ENCODE measurements at places on chromosomes 13 and 19.

DNA sequence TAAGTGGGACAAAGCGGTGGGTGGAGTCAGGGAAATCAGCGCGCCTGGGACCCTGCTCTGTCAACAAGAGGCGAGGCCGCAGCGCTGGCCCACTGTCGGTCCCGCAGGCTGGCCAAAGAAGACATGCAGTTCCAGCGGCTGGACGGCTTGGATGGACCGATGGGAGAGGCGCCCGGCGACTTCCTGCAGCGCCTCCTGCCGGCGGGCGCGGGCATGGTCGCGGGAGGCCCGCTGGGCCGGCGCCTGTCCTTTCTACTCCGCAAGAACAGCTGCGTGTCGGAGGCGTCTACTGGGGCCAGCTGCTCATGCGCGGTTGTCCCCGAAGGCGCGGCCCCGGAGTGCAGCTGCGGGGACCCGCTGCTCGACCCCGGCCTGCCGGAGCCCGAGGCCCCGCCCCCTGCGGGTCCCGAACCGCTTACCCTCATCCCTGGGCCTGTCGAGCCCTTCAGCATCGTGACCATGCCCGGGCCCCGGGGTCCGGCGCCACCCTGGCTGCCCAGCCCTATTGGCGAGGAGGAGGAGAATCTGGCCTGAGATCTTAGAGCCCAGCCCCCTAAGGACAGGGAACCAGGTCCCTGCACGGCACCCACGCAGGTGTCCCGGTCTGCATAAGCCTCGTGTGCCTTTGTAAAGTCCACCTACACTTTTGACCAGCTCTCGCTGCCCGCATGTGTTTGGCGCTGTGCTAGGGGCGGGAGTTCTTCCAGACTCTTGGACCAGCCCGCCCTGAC lies 6.1 kb downstream of the BEST2 start:
- DNase-seq: peak; percentile 79

- DNase-seq: peak; percentile 17
Measured at GRCh38 chr13:97125810-97126738, 96.1 kb upstream of the MBNL2 start.

DNA sequence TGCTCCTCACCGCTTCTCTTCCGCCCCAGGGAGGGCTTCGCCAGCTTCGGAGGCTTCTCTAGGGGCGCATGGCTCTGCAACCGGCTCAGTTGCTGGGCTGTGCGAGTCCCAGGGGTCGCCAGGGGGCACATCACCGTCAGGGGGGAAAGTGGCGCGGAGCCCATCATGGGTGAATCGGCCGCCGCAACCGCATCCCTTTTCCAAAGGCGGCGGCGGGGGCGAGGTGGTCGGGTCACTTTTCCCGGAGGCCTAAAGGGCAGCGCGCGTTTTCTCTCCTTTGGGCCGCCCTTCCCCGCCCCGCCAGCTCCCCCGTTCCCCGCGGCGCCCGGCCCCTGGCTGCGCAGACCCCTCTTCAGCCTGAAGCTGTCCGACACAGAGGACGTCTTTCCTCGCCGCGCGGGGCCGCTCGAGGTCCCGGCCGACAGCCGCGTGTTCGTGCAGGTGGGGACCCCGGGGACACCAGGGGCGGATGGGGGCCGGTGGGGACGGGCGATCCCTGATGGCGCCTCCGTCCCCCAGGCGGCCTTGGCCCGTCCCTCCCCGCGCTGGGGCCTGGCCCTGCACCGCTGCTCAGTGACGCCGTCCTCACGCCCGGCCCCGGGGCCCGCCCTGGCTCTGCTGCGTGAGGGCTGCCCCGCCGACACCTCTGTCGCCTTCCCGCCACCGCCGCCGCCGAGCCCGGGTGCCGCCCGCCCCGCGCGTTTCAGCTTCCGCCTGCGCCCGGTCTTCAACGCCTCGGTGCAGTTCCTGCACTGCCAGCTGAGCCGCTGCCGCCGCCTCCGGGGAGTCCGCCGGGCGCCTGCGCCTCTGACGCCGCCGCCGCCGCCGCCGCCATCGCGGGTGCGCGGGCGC lies 1.7 kb downstream of the TGFBR3L start:
- DNase-seq: peak; percentile 60

DNA sequence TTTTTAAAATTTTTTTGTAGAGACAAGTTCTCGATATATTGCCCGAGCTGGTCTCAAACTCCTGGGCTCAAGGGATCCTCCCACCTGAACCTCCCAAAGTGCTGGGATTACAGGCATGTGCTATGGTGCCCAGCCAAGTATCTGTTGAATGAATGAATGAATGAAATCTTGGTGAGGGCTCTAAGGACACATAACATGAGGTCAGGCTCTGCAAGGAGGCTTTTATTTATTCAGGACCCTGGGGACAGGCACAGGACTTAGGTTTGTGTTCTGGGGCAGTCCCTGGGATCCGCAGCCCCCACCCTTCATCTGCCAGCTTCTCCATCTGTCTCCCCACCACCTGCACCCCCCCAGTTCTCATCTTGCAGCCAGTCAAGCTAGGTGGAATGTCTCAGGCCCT lies 4.6 kb downstream of the PTGIR start:
- no peak for DNase-seq

GRCh38 chr19:35879770-35880317 lies 11.5 kb downstream of the APLP1 start:
- DNase-seq: peak; percentile 91

DNA sequence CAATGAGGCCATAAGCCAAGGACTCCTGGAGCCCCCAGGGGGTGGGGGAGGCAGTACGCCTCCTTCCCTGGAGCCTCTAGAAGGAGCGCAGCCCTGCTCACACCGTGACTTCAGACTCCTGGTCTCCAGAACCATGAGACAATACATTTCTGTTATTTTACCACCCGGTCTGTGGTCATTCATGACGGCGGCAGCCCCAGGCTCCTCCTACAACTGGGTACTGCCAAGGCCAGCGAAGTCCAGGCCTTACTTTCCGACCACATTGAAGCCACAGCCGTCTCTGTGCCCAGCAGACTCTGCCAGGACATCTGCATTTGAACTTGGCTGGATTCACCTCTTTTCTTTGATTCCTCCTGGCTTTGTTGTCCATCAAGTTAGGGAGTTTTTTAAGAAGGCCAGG lies 10.5 kb downstream of the GNG7 start:
- no peak for DNase-seq

- DNase-seq: no peak
Measured at GRCh38 chr13:79866436-79866835, 385.5 kb downstream of the NDFIP2 start.

- DNase-seq: peak; percentile 4
Measured at GRCh38 chr13:75760131-75761021, 124.2 kb downstream of the LMO7 start.

GRCh38 chr19:15529774-15530372 lies 21.5 kb downstream of the CYP4F22 start:
- no peak for DNase-seq

DNA sequence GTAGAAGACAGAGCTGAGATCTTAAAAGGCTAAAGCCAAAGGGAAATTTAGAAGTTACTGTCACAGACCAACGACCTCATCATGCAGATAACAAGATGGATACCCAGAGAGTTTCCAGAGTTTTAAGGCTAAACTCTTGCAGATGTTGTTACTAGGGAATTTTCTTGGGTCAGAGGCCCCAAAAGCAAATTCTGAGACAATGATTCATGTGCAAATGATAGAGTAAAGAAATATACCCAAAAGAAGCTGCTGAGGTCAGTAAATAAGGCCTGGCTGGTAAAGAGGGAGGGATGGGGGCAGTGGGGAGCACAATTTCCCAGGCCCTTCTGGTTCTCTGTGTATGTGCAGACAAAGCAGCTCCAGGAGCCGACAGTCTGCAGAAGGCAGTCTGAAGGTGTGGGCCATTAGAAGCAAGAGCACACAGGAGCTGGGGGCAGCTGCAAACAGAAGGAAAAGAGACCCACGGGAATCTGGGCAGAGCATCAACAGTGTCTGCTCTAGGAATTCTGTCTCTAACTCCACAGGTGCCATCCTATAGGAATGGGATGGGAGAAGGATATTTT lies 330.8 kb downstream of the TBC1D4 start:
- no peak for DNase-seq

- no peak for DNase-seq
Measured at GRCh38 chr19:6440905-6441304, 7.3 kb upstream of the SLC25A41 start.

GRCh38 chr13:112067116-112067741 lies at the start of gene SOX1:
Gene SOX1 (plus strand): TSS chr13:112067149. CDS start chr13:112067659, 510 bp downstream.
- DNase-seq: no peak

GRCh38 chr19:46211201-46211881 lies 18.2 kb upstream of the IGFL1 start:
- no peak for DNase-seq

DNA sequence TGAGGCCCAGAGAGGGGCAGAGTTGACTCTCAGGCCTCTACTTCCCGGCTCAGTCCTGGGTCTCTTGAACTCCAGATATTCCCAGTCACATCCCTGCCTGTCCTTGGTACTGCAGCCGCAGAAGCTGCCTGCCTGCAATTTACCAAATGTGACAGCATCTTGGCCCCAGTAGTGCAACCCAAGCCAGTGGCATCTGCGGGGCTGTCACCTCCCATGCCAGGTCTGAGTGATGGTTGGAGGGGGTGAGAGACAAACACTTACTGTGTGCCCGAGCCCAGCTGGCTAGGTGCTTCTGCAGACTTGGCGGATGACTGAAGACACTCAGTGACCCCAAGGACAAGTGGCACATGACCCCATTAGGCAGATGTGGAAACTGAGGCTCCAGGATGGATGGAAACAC lies 18.4 kb downstream of the ZNRF4 start:
- no peak for DNase-seq

DNA sequence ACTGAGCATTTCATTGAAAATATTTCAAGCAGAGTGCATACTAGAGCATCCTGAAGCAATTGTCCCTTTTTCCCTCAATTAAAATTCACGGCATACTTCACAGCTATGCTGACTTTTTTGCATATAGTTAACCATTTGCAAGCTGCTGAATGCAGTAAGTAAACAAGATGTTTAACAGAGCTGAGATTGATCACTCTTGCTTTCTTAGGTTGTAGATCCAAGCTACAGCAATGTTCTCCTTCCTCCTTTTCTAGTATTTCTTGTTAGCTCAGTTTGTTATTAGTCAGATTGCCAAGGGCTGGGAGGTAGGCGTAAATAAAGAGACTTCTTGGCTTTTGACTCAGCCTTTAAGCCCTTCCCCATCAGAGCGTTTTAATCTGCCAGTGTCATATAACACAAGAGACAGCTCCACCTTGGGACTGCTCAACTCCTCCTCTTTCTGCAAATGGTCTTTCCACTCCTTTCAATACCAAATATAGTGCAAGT lies at the start of gene SLITRK6:
Gene SLITRK6, minus strand, starts transcription at position 323 of the 486 bp plus-strand sequence. CDS start 2,911 bp downstream, outside the sequence.
- DNase-seq: no peak

DNA sequence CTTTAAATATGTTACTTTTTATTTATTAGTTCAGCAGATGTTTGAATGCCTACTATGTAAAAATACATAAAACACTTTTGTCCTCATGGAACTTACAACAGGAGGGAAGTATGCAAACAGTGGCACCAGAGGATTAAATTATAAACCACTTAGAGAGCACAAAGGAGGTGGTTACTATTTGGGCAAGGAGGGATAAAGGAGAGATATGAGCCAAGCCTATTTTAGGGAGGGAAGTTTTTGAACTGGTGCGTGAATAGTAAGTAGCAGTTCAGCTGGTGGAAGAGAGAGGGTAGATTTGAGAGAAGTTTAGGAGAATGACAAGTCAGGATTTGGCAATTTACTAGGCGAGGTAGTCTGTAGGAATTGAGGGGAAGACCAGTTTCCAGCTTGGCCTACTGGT lies 8.6 kb downstream of the AKAP11 start:
- no peak for DNase-seq

DNA sequence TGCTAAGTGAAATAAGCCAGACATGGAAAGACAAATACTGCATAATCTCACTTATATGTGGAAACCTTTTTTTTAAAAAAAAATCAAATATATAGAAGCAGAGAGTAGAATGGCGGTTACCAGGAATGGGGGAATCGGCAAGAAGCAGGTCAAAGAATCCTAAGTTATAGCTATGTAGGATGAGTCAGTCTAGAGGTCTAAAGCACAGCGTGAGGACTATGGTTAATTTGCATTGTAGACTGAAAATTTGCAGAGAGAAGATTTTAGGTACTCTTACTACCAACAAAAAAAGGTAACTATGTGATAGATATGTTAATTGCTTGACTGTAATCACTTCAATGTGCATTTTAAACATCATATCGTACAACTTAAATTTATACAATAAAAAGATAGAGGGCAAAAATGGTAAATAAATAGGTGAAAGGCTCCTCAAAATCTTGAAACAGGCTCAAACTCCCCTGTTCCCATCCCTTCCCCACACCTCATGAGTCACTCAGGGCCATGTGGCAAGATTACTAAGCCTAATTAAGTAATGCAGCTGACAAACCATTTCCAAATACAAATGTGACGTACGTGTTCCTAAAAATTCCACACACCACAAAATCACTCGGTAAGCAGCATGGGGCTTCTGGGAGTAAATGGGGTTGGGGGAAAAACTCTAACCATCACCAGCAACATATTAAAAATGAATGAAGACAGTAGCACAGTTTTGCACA lies 159.0 kb downstream of the USP12 start:
- no peak for DNase-seq

GRCh38 chr13:88896466-88896865 lies 1225.3 kb downstream of the SLITRK5 start:
- DNase-seq: no peak

DNA sequence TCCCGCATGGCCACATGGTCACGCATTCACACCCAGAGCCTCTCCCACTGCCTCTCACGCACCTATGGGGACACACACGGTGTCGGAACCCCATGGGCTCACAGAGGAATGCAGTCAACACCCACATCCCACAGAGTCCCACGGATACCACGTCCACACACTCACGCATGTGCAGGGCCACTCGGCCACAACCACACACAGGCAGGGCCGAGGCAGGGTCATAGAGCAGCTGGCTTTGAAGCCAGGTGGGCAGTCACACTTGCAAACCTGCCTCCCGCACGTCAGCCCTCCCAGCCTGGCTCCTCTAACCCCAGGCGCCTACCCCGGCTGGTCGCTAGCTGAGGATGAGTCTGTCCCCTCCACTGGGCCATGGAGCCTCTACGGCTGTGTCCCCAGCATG lies 8.1 kb downstream of the ERCC2 start:
- DNase-seq: no peak

DNA sequence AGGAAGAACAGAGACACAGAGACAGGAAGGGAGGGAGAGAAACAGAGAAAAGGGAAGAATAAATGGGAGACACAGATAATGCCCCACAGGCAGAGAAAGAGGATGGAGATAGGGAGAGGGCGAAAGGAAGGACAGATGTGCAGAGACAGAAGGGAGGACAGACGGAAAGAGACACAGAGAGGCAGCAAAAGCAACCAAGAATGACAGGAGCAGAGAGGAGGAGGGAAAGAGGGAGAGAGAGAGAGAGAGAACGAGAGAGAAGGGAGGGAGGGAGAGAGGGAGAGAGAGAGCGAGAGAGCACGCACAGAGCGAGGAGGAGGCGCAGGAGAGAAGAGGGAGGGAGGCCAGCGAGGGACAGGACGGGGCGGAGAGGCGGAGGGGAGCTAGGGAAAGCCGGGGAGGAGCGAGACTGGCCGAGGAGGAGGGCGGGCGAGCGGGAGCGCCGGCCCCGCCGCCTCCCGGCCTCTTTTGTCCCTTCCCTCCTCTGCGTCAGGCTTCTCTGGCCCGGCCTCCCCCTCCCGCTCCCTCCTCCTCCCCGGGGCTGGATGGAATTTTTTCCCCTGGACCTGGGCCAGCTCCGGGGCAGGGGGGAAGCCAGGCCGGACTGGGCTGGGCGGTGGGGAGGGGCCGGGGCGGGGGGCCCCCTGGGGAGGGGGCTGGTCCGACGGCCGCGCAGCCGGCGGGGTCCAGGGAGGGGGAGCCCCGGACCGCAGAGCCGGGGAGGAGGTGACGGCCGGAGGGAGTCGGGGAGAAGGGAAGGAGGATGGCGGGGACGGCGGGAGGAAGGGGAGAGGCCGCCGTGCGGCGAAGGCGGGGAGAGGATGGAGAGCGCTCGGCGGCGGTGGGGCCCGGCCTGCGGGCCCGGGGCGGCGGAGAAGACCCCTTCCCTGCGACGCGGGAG lies 4.2 kb upstream of the SPACA6 start:
- DNase-seq: peak; percentile 28

- DNase-seq: no peak
Measured at GRCh38 chr13:80171096-80171495, 169.8 kb downstream of the SPRY2 start.
